ENCODE measurements at places on chromosomes 4 and X.

- DNase-seq: no peak
Measured at GRCh38 chrX:112614640-112615039, 65.1 kb downstream of the LHFPL1 start.

- DNase-seq: no peak
Measured at GRCh38 chr4:73902038-73902637, 32.9 kb downstream of the CXCL1 start.

GRCh38 chrX:70505451-70505841 lies 60.8 kb downstream of the DLG3 start:
- DNase-seq: no peak

GRCh38 chrX:136354201-136354600 lies 53.4 kb downstream of the ADGRG4 start:
- no peak for DNase-seq

- DNase-seq: no peak
Measured at GRCh38 chr4:52263607-52264006, 212.5 kb downstream of the SPATA18 start.

GRCh38 chr4:81432825-81433224 lies 38.9 kb downstream of the RASGEF1B start:
- no peak for DNase-seq

- DNase-seq: no peak
Measured at GRCh38 chr4:146282657-146283056, 68.3 kb downstream of the REELD1 start.

DNA sequence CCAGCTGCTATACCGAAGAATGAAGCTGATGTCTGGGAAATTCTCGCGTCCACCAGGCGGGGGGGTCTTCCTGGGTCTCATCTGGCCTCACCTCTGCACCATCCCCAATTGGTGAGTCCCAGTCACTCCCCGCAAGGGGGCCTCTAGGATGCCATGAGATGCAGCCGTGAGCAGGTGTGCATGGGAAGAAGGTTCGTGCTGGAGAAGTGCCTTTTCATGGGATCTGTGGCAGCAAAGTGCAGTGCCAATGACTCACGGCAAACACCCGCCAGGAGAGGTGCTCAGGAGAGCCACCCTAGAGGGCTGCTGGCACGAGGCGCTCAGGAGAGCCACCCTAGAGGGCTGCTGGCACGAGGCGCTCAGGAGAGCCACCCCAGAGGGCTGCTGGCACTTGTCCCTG lies 55.1 kb downstream of the CPZ start:
- no peak for DNase-seq

DNA sequence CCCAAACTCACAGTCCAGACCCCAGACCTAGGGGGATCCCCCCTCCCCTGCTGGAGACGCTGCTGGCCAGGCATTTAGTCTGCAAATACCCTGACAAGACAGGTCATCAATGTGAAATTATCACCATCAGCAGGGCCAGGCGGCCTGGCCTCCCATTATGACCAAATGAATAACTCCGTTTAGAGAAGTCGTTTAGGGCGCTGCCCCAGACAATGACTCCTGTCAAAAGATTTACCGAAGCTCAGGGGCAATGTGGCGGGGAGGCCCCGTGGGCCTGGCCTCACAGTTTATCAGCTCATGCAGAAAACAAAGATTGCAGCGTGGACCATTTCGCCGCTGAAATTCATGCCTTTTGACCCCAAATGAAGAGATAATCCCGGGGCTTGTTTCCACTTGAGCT lies 76.5 kb downstream of the HMX1 start:
- DNase-seq: no peak

GRCh38 chrX:10756441-10756840 lies 136.1 kb upstream of the MID1 start:
- no peak for DNase-seq

DNA sequence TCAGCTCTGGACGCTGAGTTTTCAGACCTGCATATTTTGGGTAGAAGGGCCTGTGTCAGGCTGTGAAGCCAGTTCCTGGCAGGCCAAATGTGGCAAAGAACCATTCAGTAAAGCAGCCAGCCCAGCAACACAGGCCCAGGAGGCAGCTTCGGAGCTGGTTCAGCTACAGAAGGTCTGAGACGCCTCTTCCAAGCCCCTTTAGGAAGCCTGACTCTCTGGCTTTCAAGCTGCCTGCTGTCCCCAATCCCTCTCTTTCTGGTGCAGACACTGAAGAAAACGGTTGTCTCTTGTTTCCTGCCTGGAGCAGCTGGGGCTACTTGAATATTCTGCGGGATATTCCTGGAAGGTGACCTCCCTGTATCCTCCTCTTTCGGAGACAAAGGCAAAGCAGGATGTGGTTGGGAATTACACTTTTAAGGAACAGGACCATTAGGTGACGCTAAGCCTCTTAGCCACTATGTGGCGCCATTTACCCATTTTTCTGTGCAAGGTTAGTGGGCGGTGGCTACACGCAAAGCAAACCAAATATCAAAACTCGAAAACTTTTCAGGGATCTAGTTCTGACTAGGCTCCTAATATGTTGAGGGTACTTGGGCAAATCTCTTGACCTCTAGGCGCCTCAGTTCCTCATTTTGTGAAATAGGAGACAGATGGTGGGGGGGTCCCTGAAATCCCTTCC lies 47.2 kb upstream of the LAS1L start:
- peak; percentile 54 for DNase-seq

- no peak for DNase-seq
Measured at GRCh38 chr4:186082221-186082620, 13.3 kb downstream of the TLR3 start.

GRCh38 chr4:55397126-55397436 lies 1.3 kb downstream of the TMEM165 start:
- DNase-seq: no peak

GRCh38 chr4:10140866-10141759 lies 24.5 kb upstream of the WDR1 start:
- DNase-seq: no peak

- no peak for DNase-seq
Measured at GRCh38 chr4:156186111-156186510, 232.4 kb upstream of the CTSO start.

DNA sequence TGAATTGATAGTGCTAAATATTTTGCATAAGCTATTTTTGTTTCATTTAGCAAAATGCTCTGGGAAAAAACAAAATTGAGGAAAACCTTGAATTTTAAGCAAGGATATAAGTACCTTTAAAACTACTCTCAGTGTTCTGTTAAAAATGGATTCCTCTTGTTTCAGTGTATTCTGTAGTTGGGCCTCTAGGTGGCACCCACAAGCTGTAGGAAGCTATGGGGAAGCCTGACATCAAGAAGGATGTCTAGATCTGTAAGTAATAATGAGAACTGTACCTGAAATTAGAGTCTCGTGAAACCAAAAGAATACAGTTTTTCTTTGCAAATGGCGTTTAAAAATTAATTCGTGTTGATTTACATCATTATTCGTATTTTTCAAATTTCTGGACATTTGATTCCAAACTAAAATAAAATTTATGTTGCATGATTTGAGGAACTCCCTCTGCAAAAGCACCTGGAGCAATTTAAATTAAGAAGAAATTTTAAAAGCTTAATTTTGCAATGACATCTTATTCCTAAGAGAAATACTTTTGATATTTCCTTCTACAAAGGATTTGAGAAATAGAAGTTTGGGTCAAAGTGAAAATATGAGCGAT lies 51.2 kb downstream of the TMPRSS11E start:
- peak; percentile 76 for DNase-seq

GRCh38 chr4:153497091-153497531 lies 31.0 kb downstream of the TMEM131L start:
- no peak for DNase-seq

DNA sequence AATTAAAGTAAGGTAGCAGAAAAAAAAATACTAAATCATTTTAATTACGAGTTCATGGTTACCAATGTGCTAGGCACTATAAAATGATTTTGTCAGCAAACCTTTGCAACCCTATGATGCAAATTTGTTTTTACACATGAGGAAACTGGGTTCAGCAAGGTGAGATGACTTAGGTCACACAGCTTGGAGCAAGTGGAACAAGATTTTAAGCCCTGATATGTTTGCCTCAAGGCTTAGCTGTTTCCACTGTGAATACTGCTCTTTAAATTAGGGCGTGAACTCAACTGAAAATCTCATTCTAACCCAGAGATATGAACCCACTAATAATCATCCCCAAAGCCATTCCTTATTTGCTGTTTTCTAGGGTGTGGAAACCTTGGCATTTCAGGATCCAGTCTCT lies 86.3 kb downstream of the CEP44 start:
- DNase-seq: no peak

DNA sequence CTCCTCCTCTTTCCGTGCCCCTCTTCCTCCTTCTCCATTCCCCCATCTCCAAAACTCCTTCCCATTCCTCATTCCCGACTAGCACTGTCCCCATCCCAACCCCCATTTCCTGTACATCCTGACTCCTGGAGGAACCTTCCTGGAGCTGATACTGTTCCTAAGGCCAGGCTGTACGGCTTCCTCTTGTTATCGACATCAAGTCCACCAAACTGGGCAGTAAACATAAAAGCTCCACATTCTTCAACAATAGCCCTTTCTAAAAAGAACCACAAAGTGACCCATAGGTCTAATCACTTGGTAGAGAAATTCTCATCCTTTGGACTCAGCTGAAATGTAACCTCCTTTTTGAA lies 22.9 kb downstream of the AWAT2 start:
- no peak for DNase-seq

DNA sequence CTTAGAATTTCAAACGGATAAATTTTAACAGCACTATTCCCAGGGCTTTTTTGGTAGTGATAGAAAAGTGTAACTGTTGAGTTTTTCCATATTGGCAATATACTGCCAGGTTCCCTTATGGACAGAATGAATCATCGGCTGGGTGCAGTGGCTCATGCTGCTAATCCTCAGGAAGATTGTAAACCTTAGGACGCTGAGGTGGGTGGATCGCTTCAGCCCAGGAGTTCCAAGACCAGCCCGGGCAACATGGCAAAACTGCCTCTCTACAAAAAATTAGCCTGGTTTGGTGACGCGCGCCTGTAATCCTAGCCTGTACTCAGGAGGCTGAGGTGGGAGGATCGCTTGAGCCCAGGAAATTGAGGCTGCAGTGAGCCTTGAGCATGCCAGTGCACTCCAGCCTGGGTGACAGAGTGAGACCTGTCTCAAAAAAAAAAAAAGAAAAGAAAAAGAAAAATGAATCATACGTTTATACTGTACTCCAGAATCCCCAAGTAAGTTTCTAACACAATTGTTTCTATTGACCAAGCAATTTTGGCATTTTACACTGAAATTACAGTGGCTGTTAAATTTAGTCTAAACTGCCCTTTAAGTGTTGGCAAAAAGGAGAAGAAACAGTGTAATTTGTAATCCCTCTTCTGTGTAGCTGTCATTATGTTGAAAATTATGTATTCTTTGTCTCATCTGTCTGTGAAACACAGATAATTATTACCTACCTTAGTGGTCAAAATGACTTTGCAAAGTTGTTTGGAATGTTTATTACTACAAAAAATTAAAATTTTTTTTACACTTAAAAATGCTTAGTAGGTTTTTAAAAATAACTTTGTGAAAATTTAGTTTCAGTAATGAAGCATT lies 1.8 kb downstream of the SLC30A9 start:
- DNase-seq: no peak

GRCh38 chr4:58935332-58935731 lies 1825.1 kb upstream of the IGFBP7 start:
- no peak for DNase-seq

DNA sequence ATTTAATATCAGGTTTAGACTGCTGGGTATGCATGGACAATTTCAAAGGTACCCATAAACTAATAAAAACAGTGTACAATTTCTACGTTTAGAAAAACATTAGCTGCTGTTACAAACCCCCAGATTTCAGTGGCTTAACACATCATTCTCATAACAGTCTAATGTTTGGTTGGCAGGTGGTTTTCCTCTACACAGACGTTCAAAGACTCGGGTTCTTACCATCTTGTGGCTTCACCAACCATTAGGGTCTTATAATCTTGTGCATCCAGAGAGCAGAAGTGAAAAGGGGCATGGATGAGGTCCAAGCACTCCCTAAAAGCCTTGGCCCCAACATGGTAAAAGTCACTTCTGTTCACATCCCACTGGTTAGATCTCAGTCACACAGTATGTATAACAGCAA lies 71.6 kb downstream of the SH3RF1 start:
- no peak for DNase-seq

DNA sequence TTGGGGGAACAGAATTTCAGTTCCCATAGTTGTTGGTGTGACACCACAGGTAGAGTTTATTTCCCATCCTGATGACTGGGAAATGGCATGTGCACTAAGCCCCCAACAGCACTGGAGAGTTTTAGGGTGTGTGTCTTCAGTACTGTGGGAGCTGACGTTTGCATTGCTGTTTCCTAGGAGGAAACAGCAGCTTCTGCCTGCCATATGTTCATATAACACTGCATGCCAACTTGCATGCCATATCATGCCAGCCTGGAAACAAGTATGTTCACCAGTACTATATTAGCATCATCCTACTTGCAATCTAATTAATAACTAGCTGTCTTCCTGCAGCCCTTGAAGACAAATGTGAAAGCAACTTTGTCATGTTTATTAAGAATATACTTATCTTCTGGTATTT lies 58.2 kb downstream of the NAA11 start:
- no peak for DNase-seq

- DNase-seq: no peak
Measured at GRCh38 chrX:1202251-1202650, 10.2 kb downstream of the CRLF2 start.

- DNase-seq: peak; percentile 35
Measured at GRCh38 chr4:80138551-80139538, 58.5 kb upstream of the PRDM8 start.

GRCh38 chr4:89754531-89754930 lies 82.4 kb downstream of the SNCA start:
- no peak for DNase-seq

GRCh38 chrX:29488919-29489318 lies 726.4 kb upstream of the MAGEB2 start:
- no peak for DNase-seq

- no peak for DNase-seq
Measured at GRCh38 chrX:48540480-48540879, 966 bp downstream of the TBC1D25 start.

Data from hematopoietic multipotent progenitor cell (in vitro differentiated cells).